Fibroblast of lung (primary cell): ENCODE measurements at places on chromosomes 4 and X. TPM values are rescaled to one million over a fixed set of nuclear protein-coding genes. Genes with fewer than 3 reads are reported as not detected.

The SPATA18 gene
- polyA plus RNA-seq: 7.2 and 11.5 TPM in 2 replicates

The HELT gene
- not detected in 2 replicates for polyA plus RNA-seq

The C4orf51 gene
- not detected in 2 replicates for polyA plus RNA-seq

The NDNF gene
- 1.8 and 9.6 TPM in 2 replicates for polyA plus RNA-seq

The F11 gene
- not detected in 2 replicates for polyA plus RNA-seq

The PAGE1 gene
- polyA plus RNA-seq: not detected in 2 replicates

The HCCS gene
- 37.6 and 38.3 TPM in 2 replicates for polyA plus RNA-seq

The NALF2 gene
- polyA plus RNA-seq: not detected in 2 replicates

The VCX gene
- polyA plus RNA-seq: not detected in 2 replicates

The ODAPH gene
- not detected in 2 replicates for polyA plus RNA-seq

The ANXA10 gene
- 0.08 and 2.8 TPM in 2 replicates for polyA plus RNA-seq

The CSAG2 gene
- polyA plus RNA-seq: not detected in 2 replicates

The BGN gene
- polyA plus RNA-seq: 21.4 and 61.7 TPM in 2 replicates

The ADH6 gene
- 0.11 and 0.68 TPM in 2 replicates for polyA plus RNA-seq

The PWWP3B gene
- polyA plus RNA-seq: not detected in 2 replicates

The AFM gene
- polyA plus RNA-seq: not detected in 2 replicates

The MAGEB6 gene
- polyA plus RNA-seq: not detected in 2 replicates

The PPP4R3C gene
- not detected in 2 replicates for polyA plus RNA-seq

The FAM184B gene
- not detected in 2 replicates for polyA plus RNA-seq

The DDX53 gene
- not detected in 2 replicates for polyA plus RNA-seq

The DHRSX gene
- polyA plus RNA-seq: 23.7 and 24.9 TPM in 2 replicates

The COL4A6 gene
- 0.15 and 1.4 TPM in 2 replicates for polyA plus RNA-seq

The SHROOM2 gene
- polyA plus RNA-seq: 0.97 and 6.3 TPM in 2 replicates

The ALB gene
- 0.03 TPM in 1 of 2 replicates, not detected in the other for polyA plus RNA-seq

The ZNF280C gene
- 7.6 and 8.7 TPM in 2 replicates for polyA plus RNA-seq

The COMMD8 gene
- 30.2 and 31.5 TPM in 2 replicates for polyA plus RNA-seq

The MXRA5 gene
- polyA plus RNA-seq: 15.0 and 26.8 TPM in 2 replicates

The TMEM154 gene
- polyA plus RNA-seq: 1.6 and 3.7 TPM in 2 replicates

The UBQLN2 gene
- 33.0 and 36.3 TPM in 2 replicates for polyA plus RNA-seq

The IL2RG gene
- not detected in 2 replicates for polyA plus RNA-seq

The CBLL2 gene
- polyA plus RNA-seq: not detected in 2 replicates

The SORBS2 gene
- polyA plus RNA-seq: 0.27 and 3.0 TPM in 2 replicates

The SATL1 gene
- not detected in 2 replicates for polyA plus RNA-seq

The PRSS12 gene
- 104 and 136 TPM in 2 replicates for polyA plus RNA-seq

The TMEM47 gene
- polyA plus RNA-seq: 83.7 and 240 TPM in 2 replicates

The GUCY1B1 gene
- 11.2 and 38.1 TPM in 2 replicates for polyA plus RNA-seq

The SLIT2 gene
- 25.8 and 27.8 TPM in 2 replicates for polyA plus RNA-seq

The AIMP1 gene
- 43.1 and 48.4 TPM in 2 replicates for polyA plus RNA-seq

The KCTD8 gene
- polyA plus RNA-seq: 0.09 and 0.19 TPM in 2 replicates

The ZMAT1 gene
- polyA plus RNA-seq: 0.09 and 0.47 TPM in 2 replicates

The ESX1 gene
- polyA plus RNA-seq: not detected in 2 replicates

The CLIC2 gene
- polyA plus RNA-seq: 3.3 and 6.3 TPM in 2 replicates

The ANXA5 gene
- polyA plus RNA-seq: 1,748 and 2,025 TPM in 2 replicates

The RGN gene
- polyA plus RNA-seq: 7.0 and 7.4 TPM in 2 replicates

The TBC1D25 gene
- polyA plus RNA-seq: 8.5 and 9.4 TPM in 2 replicates

The NCBP2L gene
- polyA plus RNA-seq: not detected in 2 replicates

The CXCL11 gene
- polyA plus RNA-seq: 0.03 TPM in 1 of 2 replicates, not detected in the other

The MSX1 gene
- 2.1 and 5.1 TPM in 2 replicates for polyA plus RNA-seq

The FBXL5 gene
- 52.9 and 53.0 TPM in 2 replicates for polyA plus RNA-seq

The FAM47B gene
- polyA plus RNA-seq: not detected in 2 replicates

The CT45A2 gene
- not detected in 2 replicates for polyA plus RNA-seq

The CD40LG gene
- polyA plus RNA-seq: not detected in 2 replicates

The SPIN2A gene
- 0.97 and 2.3 TPM in 2 replicates for polyA plus RNA-seq
